Pancreas (tissue), 10 donors: ENCODE measurements at places on chromosomes 6 and 20. TPM values are rescaled to one million over a fixed set of nuclear protein-coding genes. Genes with fewer than 3 reads are reported as not detected.

- no peak for DNase-seq
Observed at GRCh38 chr6:34285448-34286164, 36.8 kb upstream of the SMIM29 start.

- no peak for DNase-seq
Observed at GRCh38 chr6:166834049-166834448, 122.3 kb downstream of the RNASET2 start.

Gene CCNC
- 38.8 TPM for total RNA-seq

DNA sequence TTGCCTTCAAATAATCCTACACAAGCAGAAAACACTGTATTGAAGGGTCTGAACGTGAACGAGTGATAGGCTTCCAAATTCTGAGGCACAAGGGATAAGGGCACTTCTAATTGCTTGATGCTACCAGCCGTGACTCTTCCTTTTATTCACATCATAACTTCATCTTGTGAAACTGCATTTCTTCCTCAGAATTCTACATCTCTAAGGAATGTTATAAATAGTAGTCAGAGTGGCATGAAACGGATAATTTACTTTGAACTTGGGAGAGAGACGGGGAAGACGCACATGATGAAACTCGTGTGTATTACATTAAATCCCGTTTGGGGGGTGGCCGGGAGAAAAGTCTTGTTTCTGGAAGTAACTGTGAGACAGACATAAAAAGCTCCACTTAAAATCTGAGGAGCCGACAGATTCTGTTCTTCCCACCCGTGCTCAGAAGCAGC is 754 bp downstream of the HDDC2 start:
- no peak for DNase-seq

Gene SMLR1
- total RNA-seq = 0.12 TPM

DNA sequence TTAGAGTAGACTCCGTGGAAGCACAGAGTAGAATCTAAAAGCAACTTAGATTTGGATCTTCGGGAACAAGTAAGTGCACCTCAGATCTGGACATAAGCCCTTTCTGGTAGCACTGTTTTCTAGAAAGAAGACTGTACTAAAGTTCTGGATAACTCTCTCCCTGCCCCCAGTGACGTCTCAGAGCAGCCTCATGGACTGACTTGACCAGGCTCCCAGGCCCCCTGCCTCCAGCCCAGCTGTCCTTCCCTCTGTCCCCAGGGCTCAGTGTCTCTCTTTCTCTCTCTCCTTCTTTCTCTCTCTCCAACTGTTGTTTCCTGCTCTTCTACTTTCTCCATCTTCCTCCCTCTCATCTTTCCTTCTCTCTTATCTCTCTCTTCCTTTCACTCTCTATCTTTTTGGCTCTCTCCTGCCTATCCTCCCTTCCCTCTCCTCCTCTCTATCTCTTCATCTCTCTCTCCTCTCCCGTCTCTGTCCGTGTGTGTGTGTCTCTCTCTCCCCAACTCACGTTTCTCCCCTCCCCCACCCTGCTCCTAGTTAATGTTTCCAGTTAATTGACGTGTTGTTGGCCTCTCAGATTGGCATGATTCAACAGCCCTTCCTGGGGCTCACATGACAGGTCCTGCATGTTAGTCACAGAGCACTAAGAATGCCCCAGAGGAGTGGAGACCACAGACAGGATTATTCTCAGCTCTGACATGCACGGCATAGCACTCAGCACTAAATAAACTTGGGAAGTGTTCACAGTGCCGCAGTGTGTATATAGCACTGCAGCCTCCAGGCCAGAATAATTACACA is 180.4 kb upstream of the FOXQ1 start:
- DNase-seq = no peak

DNA sequence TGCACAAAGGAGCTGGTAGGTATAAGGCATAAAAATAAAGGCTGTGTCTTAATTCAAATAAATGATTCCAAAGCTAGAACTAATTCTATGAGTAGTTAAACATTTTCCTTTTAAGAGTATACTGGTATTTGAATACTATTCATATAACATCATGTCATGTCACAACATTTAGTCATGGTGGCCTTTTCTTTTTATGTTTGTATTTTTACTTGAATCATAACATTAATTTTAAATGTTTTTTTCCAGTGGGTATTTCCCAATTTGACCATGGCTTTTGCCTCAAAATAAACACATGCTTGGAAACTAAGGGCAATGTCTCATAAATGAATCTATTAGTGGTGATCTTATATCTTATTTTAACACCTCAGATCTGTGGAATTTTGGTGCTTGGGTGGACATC is 177.1 kb downstream of the CD109 start:
- DNase-seq = no peak

Gene NOP56
- total RNA-seq = 38.0 TPM

Gene GABRR2
- total RNA-seq = 0.19 TPM

DNA sequence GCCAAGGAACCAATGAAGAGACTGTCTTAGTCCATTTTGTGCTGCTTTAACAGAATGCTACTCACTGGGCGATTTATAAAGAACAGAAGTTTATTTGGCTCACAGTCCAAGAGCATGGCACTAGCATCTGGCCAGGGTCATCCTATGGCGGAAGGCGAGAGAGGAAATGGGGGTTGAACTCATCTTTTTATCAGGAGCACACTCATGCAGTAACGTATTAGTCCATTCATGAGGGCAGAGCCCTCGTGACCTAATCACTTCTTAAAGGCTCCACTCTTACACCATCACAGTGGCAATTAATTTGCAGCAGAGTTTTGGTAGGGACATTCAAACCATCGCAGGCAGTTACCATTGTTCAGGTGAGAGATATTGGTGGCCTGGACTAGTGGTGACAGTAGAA is 8.5 kb downstream of the ARFGEF2 start:
- DNase-seq = no peak

- peak; percentile 50 for DNase-seq
Observed at GRCh38 chr20:46206025-46206424, 87.9 kb downstream of the CD40 start.
